ENCODE measurements at places on chromosomes 6 and 20.

DNA sequence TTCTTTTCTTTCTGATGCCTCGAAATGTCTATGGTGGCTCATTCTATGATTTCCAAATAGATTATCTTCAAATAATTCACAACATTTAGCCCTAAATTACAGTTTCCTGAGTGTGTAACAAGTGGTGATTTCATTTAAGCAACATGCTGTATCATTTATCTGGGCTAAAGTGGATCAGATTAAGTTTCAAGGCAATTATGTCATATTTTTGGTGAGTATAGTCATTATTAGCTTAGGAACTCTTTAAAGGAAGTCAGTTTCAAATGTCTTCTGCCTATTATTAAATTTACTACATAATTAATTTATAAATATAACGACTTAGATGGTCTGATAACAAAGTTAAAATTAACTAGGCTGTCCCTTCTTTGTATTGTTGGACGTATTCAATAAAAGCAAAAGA is 847.9 kb upstream of the FLRT3 start:
- DNase-seq, result no peak

DNA sequence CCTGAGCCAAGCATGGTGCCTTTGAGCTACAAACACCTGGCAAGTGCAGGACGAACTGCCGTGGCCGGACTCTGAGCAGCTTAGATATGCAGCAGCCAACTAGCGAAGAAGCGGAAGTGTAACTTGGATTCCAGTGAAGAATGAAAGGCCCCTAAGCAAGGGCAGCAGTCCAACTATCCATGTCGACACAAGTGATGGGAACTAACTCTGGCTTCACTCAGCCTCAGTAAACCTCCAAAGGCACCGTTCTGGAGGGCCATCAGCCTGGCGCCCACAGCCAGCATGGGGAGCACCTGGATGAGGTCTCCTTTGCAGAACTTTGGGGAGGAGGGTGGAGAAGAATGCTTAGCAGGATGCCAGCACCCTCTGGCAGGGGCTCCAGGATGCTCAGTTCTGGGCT is 78.4 kb upstream of the MLN start:
- DNase-seq, result no peak

GRCh38 chr6:89917801-89918366 is 23.6 kb downstream of the GJA10 start:
- no peak for DNase-seq

DNA sequence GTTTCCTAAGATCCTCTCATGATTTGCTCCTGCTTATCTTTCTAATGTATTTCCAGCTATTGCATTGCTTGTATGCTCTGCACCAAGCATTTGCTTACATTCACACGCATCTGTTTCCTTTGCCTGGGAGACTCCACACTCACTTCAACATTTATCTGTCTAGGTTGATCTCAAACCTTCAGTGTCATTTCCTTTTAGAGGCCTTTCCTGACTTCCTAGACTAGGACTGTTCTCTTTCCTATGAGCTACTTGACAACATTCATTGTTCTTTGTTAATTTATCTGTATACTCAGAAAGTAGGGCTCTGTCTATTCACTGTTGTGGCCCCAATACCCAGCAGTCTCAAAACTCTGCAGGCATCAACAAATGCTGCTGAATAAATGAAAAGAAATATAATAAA is 84.4 kb downstream of the WASF1 start:
- no peak for DNase-seq

GRCh38 chr6:138654715-138655634 is 118.6 kb upstream of the CCDC28A start:
- no peak for DNase-seq

GRCh38 chr6:91352321-91352720 is 765.4 kb upstream of the MAP3K7 start:
- DNase-seq, result no peak

All from AG04449 (cell line).